Dorsolateral prefrontal cortex (tissue), 122 donors: ENCODE measurements at places on chromosomes 16 and 17.
A peak's percentile ranks its signal among the peaks of the same experiment; 100 is the strongest.

- peak; percentile 85 for DNase-seq
Measured at GRCh38 chr17:76278952-76279741, 14.0 kb downstream of the UBALD2 start.

GRCh38 chr17:36941265-36942010 lies 4.2 kb downstream of the LHX1 start:
- no peak for DNase-seq

DNA sequence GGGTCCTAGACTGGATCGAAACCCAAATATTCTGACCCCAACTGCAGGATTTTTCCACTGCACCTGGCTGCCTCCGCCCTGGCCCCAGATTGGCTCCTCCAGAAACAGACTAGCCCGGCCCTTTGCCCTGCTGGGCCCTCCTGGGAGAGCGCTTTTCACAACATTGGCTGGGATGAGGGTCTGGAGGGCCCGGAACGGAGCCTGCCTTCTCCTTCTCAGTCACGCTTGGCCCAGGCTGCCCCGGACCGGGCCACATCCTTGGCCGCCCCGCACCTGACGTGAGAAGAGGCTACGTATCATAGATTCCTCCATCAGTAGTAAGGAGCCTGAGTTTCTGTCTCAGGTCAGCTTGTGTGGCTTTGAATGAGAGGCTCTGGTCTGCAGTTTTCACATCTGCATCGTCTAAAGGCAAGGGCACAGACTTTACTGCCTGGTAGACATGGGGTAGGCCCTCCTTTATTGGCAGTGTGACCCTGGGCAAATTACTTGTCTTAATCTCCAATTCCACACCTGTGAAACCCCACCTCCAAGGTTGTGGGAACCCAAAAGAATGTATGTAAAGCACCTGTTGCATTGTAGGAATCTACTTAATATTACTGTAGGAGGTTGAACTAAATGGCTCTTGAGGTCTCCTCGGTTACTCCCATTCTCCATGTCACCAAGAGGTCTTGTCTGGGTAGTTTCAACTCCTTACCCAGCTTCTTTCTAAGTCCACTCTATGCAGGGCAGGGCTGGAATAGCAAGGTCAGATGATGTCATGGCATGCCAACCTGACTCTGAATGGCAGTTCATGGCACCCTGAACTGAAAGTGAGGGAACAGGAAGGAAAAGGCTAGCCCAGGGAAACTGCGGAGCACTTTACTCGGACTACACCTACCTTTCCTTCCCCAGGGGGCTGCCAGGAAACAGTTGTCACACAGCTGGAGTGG lies 661 bp downstream of the LRRC3C start:
- DNase-seq, result peak; percentile 17

DNA sequence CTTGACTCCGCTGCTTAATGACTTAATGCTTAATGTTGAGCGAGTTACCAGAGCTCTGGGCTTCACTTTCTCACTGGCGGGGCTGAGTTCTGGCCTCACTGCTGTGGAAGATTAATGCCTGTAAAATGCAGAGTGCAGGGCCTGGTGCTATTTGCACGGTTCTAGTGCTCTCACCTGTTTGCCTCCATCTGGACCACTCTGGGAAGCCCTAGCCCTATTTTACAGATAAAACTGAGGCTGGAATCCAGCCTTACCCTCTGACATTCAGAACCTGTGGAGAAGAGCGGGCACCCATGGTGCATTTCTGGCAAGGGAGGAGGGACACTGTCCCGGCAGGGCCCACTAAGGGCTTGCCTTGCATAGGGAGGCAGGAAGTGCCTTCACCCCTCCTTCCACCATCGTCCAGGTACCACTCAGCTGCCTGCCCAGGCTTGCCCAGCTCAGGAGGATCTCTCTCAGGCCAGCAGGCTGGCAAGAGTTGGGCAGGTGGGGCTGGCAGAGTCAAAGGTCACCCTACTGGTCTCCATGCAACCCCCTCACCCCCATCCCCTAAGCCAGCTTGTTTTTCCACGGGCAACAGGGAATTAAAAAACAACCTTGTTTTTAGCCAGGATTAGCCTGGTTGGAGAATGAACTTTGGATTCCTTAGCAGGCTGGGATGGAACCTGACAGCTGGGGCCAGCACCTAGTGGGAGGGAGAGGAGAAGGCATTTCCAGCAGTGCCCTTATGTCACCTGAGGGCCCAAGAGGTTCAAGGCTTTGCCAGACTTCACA lies 4.1 kb upstream of the UBALD1 start:
- no peak for DNase-seq

GRCh38 chr16:12548270-12548983 lies 255.3 kb downstream of the CPPED1 start:
- no peak for DNase-seq

DNA sequence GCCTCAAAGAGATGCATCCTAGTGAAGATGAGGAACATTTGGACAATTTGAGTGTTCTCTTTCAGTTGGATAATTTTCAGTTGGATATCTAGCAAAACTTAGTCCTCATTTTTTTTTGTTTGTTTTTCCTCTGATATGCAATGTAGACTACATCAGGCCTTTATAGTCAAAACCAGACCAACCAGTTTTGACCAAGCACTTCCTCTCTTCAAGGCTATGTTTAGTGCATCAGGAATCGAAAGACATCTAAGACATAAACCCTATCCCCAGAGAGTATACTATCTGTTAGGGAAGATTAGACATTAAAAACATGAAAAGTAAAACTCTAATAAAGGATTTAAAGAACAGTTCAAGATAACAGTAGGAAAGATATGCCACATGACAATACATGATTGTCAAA lies 256.1 kb downstream of the IRX3 start:
- no peak for DNase-seq

- no peak for DNase-seq
Measured at GRCh38 chr17:67833946-67834631, 8.8 kb downstream of the BPTF start.

DNA sequence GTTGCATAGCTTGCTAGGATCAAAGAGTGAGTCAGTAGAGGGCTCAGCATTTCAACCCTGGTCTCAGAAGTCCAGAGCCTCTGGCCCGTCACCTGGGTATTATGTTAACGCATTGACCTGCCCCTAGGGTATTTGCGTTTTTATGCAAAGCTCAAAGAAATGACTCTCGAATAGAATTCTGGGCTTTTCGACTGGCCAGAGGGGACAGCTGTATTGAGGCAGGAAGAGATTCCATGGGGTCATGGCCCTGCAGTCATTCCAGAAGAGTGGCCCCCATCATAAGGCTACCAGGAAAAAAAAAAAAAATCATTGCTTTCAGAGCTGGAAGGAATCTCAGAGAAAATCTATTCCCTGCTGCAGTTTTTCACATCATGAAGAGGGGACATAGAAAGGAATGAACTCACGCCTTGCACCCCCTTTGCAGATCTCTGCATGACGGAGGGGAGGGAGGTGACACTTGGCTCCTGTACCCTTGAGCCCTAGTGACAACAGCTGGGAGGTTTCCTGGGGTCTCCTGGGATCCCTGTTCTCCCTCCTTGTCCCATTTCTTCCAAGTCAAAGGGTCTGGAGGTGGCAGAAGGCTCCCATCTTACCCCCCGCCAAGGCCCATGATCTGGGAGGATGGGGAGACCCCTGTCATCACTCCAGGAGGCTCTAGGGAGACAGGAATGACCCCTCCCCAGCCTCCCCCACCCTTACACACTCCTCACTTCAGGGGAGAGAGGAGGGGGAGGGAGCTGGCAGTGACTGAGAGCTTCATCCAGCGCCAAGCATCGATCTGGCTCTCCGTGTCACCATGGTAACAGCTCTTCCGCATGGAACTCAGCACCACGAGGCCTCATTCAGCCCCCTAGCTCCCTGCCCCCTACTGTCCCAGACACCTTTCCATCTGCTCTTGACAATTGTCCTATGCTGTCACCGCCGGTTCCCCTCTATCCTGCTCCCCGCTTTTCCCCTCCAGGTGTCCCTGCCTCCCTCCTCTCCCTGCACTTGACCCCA lies 35.8 kb downstream of the GP2 start:
- DNase-seq, result no peak

GRCh38 chr16:54324716-54325115 lies 38.1 kb upstream of the IRX3 start:
- DNase-seq, result no peak

GRCh38 chr16:57479205-57479975 lies 6.9 kb downstream of the DOK4 start:
- peak; percentile 56 for DNase-seq

DNA sequence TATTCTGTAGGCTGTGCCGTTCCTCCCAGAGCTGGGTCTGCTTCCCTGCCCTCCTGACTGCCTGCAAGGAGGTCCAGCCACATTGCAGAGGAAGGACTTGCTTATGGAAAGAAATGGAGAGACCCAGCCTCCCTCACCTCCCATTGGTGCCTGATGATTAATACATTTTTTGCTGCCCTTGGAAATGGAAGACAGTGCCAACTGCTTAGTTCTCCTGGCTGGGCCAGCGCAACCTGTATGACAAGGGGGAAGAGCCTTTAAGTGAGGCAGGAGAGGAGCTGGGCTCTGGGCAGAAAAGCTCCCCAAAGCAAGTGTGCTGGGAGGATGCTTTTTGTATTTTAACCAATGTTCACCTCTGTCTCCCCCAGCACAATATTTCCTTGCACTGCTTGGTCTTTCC lies 238.5 kb downstream of the SOX9 start:
- DNase-seq, result no peak

DNA sequence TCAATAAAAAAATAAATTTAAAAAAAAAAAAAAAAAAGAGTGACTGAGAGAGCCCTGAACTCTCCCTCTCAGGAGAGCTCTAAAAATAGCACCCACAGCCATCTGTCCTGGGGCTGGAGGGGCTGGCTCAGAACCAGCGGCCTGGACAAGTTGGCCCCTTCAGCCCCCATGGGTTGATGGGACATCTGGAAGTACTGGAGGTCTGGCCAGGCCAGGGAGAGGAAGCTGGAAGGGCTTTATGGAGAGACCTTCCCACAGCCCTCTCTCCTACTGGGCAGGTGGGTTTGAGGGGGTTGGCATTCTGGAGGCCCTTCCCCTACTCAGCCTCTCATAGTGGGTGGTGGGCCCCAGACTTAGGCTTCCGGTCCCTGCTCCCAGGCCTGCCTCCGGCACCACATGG lies 93.7 kb upstream of the TMEM97 start:
- no peak for DNase-seq

DNA sequence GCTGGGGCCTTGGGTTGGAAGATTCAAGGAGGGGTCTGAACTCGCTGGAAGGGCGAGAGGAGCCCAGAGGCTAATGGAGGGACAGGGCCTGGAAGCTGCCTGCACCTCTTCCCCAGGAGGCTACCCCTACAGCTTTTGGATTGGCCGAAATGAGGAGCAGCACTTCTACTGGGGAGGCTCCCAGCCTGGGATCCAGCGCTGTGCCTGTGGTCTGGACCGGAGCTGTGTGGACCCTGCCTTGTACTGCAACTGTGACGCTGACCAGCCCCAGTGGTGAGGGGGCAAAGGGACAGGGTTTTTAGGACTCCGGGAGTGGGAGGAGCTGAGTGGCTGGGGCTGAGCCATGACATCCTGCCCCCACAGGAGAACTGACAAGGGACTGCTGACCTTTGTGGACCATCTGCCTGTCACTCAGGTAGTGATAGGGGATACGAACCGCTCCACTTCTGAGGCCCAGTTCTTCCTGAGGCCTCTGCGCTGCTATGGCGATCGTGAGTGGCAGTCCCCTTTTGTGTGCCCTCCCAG lies 8.8 kb downstream of the CNTNAP1 start:
- no peak for DNase-seq
